ENCODE measurements at places on chromosomes 7 and 10.

DNA sequence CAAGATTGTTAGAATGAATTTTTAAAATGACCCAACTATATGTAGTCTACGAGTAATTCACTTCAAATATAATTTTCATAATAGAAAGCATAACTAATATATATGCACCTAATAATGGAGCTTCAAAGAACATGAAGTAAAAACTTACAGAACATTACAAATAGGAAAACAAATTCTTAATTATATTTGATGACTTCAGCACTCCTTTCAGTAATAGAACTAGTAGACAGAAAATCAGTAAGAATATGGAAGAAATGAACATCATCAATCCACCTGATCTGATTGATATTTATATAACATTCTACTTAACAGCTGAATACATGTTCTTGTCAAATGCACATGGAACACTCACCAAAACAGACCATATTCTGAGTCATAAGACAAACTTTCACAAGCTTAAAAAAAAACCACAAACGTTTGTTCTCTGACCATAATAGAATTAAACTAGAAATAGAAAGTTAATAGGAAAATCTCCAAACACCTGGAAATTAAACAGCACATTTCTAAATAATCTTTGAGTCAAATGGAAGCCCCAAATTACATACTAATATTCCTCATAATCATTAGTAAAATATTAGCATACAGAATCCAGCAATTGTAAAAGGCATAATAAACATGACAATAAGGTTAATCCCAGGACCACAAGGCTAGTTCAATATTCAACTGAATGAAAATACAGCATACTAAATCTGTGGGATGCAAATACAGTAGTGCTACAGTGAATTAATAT, 48.0 kb downstream of the BRAF start:
- no peak for DNase-seq

- no peak for DNase-seq
Measured at GRCh38 chr7:95904099-95904498, 131.7 kb downstream of the DYNC1I1 start.

GRCh38 chr7:112547916-112548315, 67.1 kb downstream of the LSMEM1 start:
- no peak for DNase-seq

DNA sequence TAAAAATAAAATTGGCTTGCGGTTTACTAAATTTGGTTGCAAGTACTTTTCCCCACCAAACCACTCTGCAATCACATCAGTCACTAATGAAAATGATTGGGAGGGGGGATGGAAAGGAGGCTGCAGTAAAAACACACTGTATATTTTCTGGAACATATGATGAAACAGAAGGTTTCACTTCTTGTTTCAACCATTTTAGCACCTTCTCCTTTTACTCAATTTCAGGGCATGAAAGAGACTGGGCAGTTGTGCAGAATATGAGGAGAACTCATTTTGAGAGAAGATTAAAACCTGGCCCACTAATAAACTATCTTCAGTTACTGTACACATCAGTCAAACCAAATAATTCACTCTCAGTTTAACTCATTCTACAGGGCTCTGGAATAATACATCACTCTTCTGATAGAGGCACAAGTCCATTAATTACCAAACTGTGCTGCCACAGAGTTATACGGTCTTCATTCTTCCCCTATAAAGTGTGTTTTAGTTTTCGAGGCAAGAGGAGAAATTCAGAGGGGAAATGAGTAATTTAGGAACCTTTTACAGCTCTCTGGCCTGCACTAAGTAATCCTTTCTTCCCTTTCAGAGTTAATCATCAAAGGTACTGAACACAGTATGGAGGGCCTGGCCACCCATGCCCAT, 25.5 kb downstream of the JAZF1 start:
- no peak for DNase-seq

DNA sequence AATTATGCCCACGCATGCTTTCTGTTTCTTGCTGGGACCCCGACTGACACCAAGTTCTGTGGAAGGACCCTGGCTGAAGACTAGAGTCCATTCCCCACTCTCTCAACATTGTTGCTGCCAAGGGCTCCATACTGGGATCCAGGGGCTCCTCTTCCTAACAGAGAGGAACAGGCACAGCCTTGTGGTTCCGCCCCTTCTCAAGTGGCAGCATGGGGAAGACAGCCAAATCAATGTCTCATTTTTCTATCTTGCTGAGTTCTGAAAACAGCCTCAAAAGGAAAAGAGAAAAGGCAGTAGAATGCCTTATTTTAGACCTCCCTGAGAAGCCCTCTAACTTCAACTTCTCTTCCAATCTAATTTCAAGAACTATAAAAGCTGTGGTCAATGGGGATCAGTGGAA, 23.7 kb upstream of the LAMB1 start:
- no peak for DNase-seq

DNA sequence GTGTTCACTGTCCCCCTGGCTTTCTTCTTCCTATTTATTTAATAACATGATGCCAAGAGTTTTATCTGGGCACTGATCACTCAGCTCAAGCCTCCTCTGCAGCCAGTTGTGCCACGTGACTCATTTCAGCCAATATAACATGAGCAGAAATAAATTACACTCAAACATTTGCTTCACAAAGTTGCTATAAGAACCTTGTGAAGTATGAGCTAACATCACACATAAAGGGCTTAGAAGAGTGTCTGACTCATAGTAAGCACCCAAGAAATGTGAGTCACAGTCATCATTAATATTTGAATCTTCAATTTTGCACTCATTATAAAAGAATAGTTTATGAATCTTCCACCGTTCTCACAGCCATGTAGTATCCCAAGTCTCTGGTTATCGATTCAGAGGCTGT, 414.6 kb upstream of the NPVF start:
- no peak for DNase-seq

DNA sequence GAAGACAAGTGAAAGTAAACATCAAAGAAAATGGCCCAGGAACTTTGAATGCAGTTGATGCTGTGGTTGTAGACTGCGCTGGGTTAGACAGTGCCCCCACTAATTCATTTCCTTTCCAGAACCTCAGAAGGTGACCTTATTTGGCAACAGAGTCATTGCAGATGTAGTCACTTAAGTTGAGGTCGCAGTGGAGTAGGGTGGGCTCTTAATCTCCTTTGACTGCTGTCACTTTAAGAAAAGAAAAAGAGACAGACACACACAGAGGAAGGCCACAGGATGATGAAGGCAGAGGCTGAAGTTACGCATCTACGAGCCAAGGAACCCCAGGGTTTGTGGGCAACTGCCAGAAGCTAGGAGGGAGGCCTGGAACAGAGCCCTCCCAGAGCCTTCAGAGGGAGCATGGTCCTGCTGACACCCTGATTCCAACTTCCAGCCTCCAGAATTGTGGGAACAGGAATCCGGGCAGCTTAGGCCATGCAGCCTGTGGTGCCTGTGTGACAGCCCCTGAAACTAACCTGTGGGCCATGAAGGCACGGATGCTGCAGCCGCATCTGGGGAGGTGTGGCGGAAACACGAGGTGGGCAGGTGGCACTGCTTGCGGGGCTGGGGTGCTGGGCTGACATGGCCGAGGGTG, 107.6 kb downstream of the PRKAG2 start:
- DNase-seq, result no peak

- no peak for DNase-seq
Measured at GRCh38 chr10:7151538-7151937, 259.3 kb downstream of the SFMBT2 start.

DNA sequence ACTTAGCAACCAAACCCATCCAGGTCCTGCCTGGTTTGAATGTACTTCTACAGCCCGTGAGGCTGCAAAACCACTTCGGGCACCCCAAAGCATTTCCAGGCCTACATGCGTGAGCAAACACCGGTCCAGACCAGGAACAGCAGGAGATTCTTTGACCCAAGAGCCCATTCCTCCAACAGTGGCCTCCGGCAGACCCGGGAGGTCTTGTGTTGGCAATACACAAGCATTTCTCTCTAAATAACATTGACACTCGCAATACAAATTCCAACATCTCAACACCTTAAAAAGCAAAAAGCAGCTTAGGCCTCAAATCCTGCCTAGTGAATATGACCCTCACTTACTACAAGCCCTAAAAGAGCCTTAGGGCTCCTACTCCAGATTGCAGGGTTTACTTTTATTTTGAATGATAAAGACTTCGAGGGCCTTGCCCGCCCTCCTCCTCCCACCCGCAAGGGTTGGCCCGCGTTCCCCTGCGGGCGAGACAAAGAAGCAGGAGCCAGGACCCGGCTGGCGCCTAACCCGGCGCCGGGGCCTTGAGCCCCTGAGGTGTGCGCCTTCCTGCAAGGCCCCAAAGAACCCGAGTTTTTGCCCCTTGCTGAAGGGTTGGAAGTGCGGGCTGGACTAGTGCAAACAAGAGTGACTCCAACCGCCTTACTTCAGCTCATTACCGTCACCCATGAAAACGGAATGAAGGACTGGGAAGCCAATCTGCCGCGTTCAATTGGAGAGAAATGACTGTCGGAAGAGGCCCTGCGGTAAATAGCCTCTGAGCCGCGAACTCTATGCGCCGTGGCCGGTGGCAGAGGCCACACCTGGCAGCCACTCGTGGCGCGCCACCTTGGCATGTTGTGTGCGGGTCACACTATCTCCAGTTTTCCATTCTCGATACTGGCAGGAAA, 3.4 kb upstream of the DLX6 start:
- no peak for DNase-seq

GRCh38 chr7:128217030-128217805, 23.9 kb upstream of the LEP start:
- no peak for DNase-seq

DNA sequence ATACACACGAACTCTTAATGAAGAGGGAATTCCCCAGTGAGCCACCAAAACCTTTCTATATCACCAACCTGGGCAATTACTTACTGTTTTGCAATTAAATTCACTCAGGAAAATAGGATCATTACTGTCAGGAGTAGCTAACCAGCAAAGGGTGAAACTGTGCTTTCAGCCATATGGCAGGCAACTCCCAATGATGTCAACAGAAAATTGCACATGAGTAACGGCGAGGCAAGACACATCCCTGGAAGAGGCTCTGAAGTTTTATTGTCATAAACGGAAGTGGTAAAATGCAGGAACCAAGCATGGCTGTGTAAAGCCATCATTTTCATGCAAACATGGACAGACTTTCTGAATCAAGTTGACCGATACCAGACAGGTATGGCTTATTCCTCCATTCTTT, 548.9 kb upstream of the AUTS2 start:
- no peak for DNase-seq

DNA sequence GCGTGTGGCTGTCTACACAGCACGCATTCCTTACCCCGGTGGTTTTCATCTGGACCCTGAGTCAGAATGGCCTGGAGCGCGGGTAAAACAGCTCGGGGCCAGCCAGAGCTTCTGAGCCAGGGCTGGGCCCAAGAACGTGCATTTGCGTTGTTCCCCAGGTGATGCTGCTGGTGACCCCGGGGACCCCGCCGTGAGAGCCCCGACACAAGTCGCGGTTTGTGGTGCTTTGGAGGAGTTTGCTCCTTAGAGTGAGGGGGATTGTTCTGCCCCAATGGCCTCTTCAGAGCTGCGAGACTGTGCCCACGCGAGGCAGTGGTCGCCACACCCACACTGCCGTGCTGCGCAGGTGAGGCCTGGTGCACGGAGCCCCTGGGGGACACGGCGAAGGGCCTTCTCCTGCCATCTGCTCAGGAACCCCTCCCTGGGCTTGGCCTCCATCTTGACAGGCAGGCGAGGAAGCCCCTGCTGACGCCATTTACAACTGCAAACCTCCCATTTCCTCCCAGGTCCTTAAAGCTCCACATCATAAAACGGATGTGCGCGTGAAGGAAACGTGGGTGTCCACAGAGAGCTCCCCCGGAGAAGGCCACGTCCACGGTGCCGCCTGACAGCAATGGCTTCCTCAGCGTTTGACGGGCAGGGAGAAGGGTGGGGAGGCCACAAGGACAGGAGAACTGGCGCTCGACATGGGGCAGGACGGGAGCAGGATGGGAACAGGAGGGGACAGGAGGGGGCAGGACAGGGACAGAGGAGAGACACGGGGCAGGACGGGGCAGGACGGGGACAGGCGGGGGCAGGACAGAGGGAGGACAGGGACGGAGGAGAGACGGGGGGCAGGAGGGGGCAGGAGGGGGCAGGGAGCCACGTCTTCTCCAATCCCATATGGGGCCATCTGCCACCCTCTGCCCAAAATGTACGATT, 477.2 kb downstream of the DNAJB6 start:
- DNase-seq, result no peak

DNA sequence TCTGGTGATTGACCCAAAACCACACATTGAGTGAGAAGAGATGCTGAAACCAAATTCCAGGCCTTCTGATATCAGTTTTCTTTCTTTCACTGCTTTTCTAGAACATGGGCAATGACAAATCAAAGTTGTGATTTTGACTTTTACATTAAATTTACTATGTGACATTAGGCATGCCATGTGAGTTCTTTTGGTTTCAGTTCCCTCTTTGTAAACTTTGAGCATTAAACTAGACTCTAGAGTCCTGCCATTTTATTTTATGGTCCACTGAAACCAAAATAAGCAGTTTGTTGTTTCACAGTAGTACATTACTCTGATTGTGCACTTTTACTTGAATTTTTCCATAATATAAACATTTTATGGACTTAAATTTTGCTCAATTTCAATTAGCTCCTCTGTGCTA, 381.1 kb upstream of the SEMA3D start:
- DNase-seq, result no peak

DNA sequence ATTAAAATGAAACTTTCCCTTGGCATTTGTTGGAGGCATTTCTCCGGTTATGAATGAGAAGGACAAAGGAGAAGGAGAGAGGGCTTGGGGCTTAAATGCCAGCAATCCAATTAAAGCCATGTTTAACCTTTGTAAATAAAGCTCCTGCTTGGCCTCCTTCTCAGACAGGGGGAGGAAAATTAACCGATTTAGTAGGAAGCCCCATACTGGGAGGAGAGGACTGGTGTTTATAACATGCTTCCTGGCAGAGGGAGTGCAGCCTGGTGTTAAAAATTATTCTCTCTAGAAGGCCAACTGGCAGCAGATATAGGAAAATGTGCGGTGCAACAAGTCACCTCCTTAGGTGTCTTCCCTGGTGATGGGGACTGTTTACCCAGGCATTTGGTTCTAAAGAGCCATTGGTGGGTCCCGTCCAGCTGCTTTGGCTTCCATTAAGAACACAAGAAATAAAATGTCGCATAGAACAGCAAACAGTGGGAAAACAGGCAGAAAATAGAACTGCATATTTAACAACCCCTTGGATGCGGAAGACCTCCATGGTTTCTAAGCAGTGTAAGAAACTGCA, 846.5 kb downstream of the TYW1 start:
- DNase-seq, result no peak

- no peak for DNase-seq
Measured at GRCh38 chr10:110429301-110429700, 68.4 kb upstream of the DUSP5 start.

DNA sequence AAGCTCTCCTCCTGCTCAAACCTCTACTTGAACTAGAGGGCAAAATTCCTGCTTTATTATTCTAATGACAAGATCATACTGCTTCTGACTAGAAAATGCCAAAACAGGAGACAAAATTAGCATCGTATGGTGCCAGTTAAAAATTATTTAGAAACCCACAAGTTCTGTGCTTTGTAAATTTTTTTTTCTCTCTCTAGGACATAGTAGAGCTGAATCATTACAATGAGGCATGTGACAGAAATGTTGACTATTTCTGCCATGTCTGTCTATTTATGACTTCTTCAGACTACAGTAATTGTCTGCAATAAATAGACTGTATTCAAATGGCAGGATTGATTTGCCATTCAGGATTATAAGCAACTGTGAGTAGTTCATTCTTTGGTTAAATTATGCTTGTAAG, 335.8 kb downstream of the PRPF18 start:
- DNase-seq, result no peak

GRCh38 chr7:45037876-45038275, 37.9 kb downstream of the CCM2 start:
- DNase-seq, result no peak
